Fibroblast of the aortic adventitia (primary cell): ENCODE measurements at places on chromosomes 1 and 21. TPM values are rescaled to one million over a fixed set of nuclear protein-coding genes. Genes with fewer than 3 reads are reported as not detected.

ISG20L2 gene
- total RNA-seq: 9.9 and 27.4 TPM in 2 replicates

LY9 gene
- 0.25 TPM in 1 of 2 replicates, not detected in the other for total RNA-seq

CYB561D1 gene
- 8.1 and 10.1 TPM in 2 replicates for total RNA-seq

RSPO1 gene
- 0.49 TPM in 1 of 2 replicates, not detected in the other for total RNA-seq

PLA2G4A gene
- 7.3 and 74.7 TPM in 2 replicates for total RNA-seq

LIPI gene
- not detected in 2 replicates for total RNA-seq

CASQ2 gene
- not detected in 2 replicates for total RNA-seq

SLC44A3 gene
- total RNA-seq: 1.6 and 2.9 TPM in 2 replicates

KCNK2 gene
- total RNA-seq: 33.0 and 64.3 TPM in 2 replicates

SIK1 gene
- 4.4 TPM in 1 of 2 replicates, not detected in the other for total RNA-seq

OR6N1 gene
- total RNA-seq: 0.16 TPM in 1 of 2 replicates, not detected in the other
